Activated CD4-positive, alpha-beta T cell treated with anti-CD3 and anti-CD28 coated beads for 4 hours (primary cell): ENCODE measurements at places on chromosomes 11 and 22.

GRCh38 chr11:19651653-19652052 lies 61.0 kb upstream of the NAV2 start:
- no peak for DNase-seq

DNA sequence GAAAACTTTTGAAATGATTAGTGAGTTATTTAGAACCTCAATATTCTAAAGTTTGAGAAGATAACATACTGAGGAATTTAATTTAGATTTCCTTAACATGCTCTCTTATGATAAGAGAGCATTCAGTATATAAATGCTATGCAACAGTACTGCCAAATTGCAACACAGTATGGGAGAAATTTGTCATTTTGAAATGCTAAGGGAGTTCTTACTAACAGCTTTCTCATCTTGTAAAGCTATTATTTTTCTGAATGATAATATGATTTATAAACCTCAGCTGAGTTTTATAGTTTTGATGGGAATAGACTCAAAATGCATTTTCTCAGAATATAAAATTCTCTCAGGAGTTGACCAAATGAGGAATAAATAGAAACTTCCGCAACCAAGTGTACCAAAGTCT lies 108.4 kb downstream of the SPON1 start:
- DNase-seq = no peak

DNA sequence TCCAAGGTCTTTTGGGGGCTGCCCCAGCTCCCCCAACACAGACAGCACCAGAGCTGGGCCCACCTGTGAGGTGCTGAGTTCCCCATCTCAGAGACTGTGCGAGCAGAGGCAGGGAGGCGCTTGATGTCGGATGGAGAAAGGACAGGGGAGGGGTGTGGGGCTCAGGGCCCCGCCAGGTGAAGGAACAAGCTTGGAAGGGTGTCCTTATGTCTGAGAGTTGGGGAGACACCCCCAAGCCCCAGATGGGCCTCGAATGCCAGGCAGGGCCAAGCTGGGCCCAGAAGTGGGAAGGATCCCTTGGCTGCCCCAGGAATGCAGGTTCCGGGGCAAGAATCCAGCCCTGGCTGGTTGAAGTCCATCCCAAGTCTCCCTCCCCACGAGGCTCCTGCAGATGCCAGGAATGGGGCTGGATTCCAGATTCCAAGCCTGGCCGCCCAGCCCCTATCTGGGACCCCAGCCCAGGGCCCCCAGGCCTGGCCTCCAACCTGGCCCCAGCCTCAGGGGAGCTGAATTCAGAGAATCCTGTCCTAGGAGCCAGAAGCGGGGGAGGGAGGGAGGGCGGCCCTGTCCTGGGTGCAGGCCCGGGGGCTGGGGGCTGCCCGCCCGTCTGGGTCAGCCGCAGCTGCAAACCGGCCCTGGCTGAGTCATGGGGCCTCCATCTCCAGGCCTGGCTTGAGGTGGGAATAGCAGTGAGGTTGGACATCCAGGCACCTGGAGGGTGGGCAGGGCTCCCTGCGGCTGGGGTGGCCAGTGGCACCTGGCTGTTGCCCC lies 50.9 kb downstream of the CDKN1C start:
- no peak for DNase-seq

- no peak for DNase-seq
Observed at GRCh38 chr11:85027346-85027745, 599.8 kb downstream of the DLG2 start.

- no peak for DNase-seq
Observed at GRCh38 chr11:96023275-96023674, 99.4 kb upstream of the MTMR2 start.

GRCh38 chr11:5102246-5102645 lies 32.9 kb downstream of the OR52E1 start:
- DNase-seq = no peak

DNA sequence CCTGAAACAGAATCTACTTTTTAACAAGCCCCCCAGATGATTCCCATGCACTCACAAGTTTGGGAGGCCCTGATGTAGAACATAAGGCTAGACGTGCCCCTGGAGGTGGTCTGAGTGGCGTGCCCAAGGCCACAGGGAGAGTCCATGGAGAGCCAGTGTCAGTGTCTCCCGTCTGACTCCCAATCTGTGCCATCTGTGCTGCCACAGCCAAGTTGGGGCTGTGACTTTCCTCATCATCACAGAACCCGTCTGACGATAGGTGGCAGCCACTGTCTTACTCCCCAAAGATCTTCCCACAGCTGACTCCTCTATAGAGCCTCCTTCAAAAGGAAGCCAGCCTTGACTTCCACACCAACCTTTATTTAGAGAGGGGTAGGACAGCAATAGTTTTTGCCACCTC lies 470.5 kb downstream of the SOX6 start:
- DNase-seq = no peak

DNA sequence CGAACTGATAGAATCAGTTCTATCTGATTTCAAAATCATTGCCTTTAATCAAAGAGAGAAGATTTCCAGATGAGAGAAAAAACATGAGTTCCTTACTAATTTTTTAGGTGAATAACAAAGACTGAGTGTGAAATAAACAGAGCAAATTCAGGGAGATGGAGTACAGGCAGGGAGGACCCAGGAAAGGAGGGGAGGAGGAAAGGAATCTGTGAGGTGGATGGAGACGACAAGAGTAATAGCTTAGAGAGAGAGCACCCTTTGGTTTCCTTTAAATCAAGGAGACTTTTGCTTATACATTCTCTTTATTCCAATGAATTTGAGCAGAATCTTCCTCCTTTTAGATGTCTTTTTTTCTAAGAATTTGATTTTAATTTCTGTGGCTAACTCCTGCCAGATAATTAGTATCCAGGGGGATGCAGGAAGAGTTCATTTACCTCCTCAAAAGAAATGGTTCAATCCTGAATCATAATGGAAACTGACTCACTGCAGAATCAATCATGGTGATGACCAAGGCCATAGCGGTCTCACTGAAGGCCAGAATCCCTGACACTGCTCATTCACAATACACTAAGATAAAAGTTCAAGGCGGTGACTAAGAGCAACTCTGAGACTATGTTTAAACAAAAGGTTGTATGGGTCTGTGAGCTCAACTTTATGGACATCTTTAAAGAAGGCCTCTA lies 234.0 kb upstream of the ZC3H12C start:
- DNase-seq = no peak

DNA sequence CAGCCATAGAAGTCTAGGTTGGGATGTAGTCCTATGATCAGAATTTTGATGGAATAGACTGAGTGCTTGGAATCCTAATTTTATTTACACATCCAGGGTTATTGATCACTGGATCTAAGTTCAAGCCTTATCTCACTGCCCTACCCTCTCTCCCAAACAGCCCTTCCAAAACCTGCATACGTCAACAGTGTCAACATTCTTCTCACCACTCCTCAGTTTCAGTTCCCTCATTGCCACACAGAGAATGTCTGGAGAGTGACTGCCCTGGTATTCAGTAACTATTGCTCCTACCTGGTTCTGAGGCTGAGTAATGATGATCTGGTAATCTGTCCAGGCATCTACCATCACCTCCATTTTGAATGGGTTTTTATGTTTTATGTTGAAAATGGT lies 60.0 kb downstream of the GLYATL1 start:
- DNase-seq = no peak

DNA sequence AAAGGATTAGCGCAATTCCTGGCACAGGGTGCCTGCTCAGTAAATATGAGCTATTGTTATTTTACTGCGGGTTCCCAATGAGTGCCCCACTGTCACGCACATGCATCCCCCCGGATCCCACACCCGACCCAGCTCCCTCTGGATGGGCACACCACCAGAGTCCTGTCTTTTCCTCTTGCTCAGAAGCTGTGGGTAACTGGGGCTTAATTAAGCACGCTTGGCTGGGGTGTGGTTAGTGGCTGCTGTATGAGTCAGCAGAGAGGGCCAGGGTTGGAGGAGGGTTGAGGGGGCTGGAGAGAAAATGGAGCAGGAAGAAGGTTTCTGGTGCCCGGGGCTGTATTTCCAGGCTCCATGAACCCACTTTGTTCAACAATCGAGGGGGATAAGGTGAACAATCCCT lies 30.3 kb upstream of the NECTIN1 start:
- DNase-seq = no peak

- DNase-seq = no peak
Observed at GRCh38 chr11:65547446-65548125, 10.6 kb downstream of the LTBP3 start.

DNA sequence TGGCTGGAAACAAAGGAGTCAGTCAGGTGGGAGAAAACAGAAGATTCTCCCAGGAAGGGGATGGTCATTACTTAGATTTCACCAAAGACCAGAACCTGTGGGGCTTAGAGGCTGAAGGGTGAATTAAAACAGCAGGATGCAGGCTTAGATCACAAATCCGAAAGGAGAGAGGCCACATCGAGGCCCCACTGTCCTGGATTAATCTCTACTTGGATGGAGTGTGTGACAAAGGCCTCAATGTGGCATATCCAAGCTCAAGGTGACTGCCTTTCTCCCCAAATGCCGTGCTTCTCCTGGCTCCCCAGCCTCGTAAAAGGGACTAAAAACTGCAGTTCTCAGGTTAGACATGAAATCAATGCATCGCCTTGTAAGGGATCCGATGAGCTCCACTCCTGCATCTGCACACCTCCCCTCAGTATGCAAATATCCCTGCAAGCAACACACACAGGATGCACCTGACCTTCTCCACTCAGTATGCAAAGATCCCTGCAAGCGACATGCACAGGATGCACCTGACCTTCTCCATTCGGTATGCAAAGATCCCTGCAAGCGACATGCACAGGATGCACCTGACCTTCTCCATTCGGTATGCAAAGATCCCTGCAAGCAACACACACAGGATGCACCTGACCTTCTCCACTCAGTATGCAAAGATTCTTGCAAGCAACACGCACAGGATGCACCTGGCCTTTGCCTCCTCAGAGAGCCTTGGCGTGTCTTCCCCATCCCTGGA lies 447.4 kb downstream of the BRD1 start:
- DNase-seq = no peak

DNA sequence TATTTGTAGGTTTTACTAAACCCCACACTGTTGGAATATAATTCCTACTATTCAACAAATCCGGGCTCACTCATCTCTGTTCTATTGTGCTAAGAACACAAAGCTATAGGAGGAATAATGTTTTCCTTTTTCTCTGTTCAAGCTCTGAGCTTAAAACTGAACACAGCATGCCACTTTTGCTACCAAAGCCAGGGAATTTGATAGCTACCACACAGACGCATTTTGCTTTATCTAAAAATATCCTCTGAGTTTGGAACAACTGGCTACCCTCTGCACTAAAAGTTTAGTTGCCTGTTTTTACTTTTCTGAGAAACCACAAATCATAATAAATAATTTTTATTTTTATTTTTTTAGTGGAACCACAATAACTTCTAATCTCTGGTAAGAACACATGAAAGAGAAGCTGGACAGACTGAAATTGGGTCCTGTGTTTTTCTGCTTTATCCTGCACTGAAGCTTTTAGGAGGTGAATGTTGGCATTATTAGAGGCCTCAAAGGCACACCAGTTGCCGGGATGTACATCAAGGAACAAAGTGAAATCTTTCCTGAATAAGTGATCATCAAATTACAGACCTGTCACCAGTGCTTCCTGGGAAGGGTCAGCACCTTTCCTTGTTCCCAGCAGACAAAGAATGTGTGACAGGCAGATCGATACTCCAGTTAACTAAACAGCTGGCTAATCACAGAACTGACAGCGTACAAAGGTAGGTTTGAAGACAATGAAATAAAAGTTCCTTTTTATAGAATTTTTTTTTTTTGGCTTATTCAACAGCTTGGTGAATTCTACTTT lies 523.2 kb upstream of the TENM4 start:
- DNase-seq = no peak

GRCh38 chr11:71309181-71309580 lies 56.8 kb upstream of the SHANK2 start:
- no peak for DNase-seq

DNA sequence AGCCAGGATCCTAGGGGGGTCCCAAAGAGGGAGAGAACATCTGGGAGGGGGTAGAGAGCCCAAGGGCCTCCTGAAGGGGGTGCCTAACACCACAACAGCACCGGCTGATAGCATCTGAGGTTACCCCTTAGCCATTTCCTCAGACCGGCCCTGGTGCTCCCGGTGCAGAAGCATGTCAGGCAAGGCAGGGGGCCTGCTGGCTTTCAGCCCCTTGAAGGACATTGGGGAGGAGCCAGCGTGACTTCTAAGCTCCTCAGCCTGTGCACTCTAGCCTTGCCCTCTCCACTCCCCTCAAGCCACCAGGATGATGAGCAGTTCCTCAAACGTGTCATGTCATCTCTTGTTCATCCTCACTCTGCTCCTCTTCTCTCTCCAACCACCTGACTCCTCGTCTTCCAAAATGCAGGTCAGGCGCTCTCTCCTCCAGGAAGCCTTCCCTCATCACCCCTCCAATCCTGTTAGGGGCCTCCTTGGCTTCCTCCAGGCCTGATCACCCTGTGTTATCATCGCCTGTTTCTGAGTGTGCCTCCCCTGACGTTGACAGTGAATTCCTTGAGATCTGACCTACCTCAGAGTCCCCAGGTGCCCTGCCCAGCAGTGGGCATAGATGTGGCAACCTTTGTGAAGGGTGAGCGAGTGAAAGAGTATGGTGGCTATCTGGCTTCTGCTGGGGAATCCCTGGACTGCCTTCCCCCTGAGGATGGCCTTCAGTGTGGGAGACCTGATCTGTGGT lies 6.1 kb downstream of the P2RY2 start:
- no peak for DNase-seq

- DNase-seq = no peak
Observed at GRCh38 chr22:21013657-21014201, 1.2 kb upstream of the P2RX6 start.

- no peak for DNase-seq
Observed at GRCh38 chr11:102676084-102676483, 29.5 kb downstream of the MMP27 start.

DNA sequence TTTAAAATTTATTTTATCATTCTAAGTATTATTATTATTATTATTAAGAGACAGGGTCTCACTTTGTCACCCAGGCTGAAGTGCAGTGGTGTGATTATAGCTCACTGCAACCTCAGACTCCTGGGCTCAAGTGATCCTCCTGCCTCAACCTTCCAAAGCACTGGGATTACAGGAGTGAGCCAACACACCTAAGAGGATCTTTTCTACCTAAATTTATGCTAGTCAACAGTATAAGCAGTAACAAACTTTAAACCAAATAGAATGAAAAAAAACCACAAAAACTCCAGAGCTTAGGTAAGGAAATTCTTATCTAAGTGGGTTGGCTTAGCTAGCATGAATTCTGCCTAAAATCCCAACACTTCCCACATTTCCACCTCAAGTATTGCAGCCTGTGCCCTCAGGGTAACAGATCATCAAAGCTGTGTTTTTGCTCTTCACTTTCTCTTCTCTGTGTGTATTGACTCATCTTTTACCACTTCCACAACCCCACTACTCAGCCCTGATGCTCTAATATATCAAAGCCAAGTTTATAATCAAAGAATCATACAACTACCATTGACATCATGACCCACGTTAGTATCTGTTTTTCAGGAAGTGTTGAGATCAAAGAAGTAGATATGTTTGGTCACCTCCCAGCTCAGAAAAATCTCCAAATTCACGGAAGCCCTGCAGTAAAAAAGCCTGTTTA lies 93.7 kb upstream of the SPON1 start:
- DNase-seq = peak; percentile 27
